ENCODE measurements at places on chromosomes 3 and 15. TPM values are rescaled to one million over a fixed set of nuclear protein-coding genes. Genes with fewer than 3 reads are reported as not detected.

The EFL1 gene
- 31.6 TPM for total RNA-seq

DNA sequence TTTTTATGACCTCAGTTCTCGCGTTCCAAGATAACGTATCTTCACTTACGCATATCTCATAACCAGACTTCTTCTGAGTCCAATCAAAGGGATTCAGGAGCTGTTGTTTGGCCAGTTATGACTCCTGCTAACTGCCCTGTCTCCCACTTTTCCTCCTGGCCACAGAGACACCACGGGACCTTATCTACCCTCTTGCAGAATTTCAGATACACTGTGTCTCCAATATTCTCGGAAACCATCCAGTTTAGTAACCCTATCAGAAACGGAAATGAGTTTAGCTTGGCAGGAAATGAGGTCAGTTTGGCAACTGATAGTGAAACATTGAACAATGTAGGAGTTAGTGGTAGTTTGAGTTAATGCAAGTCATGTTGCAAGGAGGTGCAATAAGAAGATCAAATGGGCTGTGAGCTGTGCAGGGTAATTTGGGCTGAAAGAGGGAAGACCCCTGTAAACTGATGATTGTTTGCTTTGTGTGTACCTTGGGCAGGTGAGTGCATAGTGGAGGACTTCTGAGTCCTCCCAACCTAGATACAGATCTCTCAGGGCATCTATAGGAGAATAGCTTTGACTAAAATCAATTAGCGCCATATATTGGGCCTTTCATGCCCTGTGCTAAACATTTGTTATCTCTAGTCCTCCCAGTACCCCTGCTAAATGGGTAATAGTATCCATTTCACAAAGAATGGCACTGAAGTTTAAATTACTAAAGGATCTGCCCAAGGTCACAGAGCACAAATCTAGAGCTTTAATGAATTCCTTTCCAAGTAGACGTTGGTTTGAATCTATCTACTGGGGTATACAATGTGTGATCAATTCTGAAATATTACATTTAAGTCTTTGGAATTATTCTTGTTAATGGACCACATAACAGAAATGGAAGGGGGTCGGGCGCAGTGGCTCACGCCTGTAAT, 41.3 kb upstream of the PIK3CB start:
- H3K4me3 ChIP-seq = no peak overlapping the region
- no peaks in the 10 kb centered on the region for H3K27me3 ChIP-seq
- H3K36me3 ChIP-seq = peaks cover 4% of the 10 kb centered on the region
- DNase-seq = no peak
- H3K4me1 ChIP-seq = peaks cover 10% of the 10 kb centered on the region
- peak overlapping the region; percentile 2 for H3K27ac ChIP-seq

The CKMT1A gene
- total RNA-seq = not detected

- no peak overlapping the region for H3K27ac ChIP-seq
- peaks cover 5% of the 10 kb centered on the region for H3K27me3 ChIP-seq
- no peaks in the 10 kb centered on the region for H3K36me3 ChIP-seq
- no peak for DNase-seq
- H3K4me1 ChIP-seq = no peaks in the 10 kb centered on the region
Observed at GRCh38 chr3:66154444-66154861, 66.3 kb upstream of the SLC25A26 start.

GRCh38 chr3:17656264-17656663, 86.2 kb downstream of the TBC1D5 start:
- H3K4me1 ChIP-seq = no peaks in the 10 kb centered on the region
- no peak overlapping the region for H3K27ac ChIP-seq
- no peak overlapping the region for H3K4me3 ChIP-seq
- no peaks in the 10 kb centered on the region for H3K36me3 ChIP-seq

The SCG5 gene
- total RNA-seq = 2.5 TPM

The FEZF2 gene
- not detected for total RNA-seq

- peaks cover 41% of the 10 kb centered on the region for H3K36me3 ChIP-seq
- no peak overlapping the region for H3K4me3 ChIP-seq
- H3K4me1 ChIP-seq = peaks cover 12% of the 10 kb centered on the region
- H3K27ac ChIP-seq = no peak overlapping the region
- DNase-seq = no peak
- H3K27me3 ChIP-seq = no peaks in the 10 kb centered on the region
Observed at GRCh38 chr3:47005212-47006144, 26.0 kb downstream of the NBEAL2 start.

DNA sequence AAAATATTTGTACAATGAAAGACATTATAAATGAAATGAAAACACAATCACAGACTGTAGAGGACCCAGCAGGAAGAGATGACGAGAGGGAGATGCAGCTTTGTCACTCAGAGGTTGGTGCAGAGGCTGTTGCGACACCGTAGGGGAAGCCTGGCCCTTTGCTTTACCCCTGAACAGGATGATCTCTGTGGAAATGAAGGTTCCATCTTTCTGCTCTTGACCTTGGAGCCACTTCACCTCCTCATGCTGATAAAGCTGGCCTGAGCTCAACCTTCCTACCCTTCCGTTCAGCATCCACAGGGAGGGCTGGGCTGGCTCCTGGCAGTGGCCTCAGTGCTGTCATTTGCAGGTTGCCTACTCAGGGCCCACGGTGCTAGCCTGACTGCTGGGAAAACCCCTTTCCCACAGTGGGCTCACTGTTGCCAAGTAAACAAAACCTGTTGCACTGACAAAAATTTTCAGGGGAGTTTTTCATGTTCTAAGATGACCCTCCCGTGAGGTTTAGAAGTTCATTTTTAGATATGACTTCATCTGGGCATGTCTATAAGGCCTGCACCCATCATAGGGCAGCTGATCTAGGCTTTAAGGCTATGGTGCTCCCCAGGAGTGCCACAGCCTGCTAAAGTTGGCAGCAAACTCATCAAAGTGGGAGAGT, 3.0 kb upstream of the CD80 start:
- H3K27me3 ChIP-seq = peaks cover 9% of the 10 kb centered on the region
- peak overlapping the region; percentile 69 for H3K27ac ChIP-seq
- peak; percentile 15 for DNase-seq
- no peak overlapping the region for H3K4me3 ChIP-seq
- H3K36me3 ChIP-seq = peaks cover 8% of the 10 kb centered on the region
